Stimulated activated CD8-positive, alpha-beta memory T cell treated with anti-CD3 and anti-CD28 coated beads, Interleukin-15, amount 100 ng/mL, for 4 hours (primary cell): ENCODE measurements at places on chromosomes 2 and 18.

DNA sequence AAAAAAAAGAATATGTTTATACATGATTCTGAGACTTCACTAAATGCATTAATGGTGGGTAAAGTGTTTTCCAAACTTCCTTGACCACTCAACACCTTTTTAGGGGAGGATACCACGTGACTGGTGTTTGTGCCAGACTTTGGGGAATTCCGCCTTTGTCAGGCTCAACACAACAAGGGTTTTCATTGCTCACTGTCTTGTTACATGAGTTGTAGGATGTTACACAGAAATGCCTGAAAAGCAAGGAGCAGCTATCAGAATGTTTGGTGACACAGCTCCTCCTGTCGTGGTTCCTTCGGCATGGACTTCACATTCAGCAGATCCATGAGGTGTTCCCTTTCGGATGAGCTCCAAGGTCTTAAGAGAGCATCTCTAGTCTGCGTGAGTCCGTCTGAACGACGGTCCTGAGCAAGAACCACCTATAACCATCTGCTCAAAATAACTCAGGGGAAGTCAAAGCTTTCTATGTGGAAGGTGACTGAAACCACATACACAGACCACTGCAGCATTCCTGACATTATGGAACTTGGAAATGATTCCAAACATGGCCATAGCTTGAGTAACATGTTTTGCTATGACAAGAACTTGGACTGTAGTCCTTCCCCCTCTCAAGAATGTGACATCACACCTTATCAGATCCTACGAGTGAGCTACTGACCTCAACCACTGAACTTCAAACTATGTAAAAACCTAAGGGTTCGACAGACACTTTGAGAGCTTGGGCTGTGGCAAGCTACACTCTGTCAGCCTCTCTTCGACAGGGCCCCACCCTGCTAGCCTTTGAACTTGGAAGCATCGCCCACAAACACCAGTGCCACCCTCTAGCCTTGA lies 57.5 kb downstream of the MCFD2 start:
- DNase-seq = no peak

- no peak for DNase-seq
These were observed 50.0 kb upstream of the HPCAL1 start for GRCh38 chr2:10252661-10253060.

- DNase-seq = no peak
These were observed 63.2 kb downstream of the CCBE1 start for GRCh38 chr18:59633961-59634485.

DNA sequence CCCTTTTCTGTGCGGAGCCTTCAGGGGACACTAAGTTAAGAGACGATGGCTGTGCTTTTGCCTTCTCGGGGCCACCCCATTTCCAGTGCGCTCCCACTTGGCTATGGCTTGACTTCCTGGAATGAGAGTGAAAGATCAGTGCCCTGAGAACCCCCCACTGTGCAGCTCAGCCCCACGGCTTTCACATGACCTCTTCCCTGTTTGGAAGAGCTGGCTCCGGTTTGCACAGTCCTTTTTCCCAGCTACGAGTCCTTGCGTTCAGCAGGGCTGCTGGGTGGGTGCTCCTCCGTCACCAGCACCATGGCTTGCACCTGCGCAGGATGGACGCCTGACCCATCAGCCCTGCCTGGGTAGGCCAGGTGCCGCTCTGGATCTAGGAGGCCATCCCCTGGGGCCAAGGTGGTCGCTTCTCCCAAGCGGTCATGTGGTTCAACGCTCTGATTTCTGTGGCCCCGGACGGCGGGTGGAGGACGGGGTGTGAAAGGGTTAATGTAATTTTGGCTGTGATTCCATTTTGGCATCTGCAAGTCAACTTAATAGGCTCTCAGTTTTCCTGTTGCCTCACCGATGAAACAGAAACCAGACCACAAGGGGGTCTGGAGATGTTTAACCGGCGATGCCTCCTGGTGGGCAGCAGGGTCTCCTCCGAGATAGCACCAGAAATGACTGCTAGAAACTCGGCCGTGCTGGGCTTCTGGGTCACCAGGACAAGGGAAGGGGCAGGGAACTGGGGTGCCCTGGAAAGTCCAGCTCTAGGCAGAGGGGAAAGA lies 113.1 kb upstream of the HAAO start:
- DNase-seq = no peak

DNA sequence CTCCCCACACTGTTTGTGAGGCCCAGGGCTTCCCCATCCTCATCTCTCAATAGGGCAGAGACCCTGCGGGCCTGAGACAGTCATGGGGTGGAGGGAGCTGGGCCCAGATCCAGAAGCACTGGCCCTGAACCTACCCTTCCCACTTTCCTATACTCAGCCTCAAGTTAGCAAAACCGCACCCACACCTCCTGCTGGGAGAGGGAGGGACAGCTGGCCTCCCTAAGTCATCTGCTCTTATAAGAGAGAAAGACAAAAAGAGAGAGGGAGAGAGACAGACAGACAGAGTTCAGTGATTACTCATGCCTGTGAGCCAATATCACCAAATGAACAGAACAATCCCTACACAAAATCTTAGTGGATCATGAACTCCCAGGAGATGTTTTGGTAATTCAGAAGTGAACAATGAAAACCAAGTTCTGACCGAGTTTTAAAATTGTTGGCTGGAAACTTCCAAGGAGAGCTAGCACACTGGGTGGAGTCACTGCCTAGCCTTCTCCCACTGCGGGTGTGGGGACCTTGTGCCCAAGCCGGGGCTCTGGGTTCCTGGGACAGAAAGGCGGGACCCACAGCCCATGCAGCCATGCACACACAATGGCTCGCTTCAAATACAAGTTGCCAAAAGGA lies 130.5 kb downstream of the PXDN start:
- no peak for DNase-seq

DNA sequence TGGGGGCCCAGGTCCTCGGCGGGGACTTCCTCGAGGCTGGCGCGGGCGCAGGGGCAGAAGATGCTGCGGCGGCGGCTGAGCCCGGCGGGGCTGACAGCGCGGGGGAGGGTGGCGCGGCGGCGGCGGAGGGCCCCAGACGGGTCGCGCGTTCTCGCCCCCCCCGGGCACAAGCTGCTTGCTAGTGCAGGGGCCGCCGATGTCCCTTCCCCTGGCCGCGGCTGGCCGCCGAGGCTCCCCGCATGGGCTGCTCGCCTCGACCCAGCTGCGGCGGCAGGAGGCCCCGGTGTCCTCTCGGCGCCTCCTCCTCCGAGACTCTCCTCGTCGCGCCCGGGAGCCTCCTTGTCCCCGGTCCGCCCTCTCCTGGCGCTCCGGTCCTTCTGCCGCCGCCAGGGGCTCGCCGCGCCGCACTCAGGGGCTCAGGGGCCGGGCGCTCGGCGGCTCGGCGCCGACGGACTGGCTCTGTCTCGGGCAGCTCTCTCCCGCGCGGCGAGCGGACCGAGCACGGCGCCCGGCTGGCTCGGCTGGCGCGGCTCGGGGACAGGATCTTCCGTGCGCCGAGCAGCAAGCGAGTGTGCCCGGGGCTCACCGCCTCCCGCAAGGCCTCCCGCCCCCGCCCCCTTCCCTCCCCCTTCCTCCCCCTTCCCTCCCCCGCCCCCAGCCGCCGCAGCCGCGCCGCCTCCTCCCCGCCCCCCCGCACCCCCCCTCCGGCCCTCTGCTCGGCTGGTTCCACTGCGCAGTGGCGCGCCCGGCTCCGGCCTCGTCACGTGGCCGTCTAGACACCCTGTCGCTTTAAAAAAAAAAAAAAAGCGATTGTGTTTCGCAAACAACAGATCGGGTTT lies 902 bp upstream of the SMAD7 start:
- peak; percentile 58 for DNase-seq

DNA sequence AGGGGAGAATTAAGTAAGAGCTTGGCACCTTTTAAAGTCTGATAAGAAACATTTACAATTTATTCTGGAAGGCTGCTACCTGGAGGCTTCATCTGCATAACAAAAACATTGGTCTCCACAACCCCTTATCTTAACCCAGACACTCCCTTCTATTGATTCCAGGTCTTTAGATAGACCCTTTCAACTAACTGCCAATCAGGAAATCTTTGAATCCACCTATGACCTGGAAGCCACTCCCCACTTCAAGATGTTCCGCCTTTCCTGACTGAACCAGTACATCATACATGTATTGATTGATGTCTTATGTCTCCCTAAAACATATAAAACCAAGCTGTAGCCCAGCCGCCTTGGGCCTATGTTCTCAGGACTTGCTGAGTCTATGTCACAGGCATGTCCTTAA lies 289.4 kb downstream of the AGPS start:
- DNase-seq = no peak

DNA sequence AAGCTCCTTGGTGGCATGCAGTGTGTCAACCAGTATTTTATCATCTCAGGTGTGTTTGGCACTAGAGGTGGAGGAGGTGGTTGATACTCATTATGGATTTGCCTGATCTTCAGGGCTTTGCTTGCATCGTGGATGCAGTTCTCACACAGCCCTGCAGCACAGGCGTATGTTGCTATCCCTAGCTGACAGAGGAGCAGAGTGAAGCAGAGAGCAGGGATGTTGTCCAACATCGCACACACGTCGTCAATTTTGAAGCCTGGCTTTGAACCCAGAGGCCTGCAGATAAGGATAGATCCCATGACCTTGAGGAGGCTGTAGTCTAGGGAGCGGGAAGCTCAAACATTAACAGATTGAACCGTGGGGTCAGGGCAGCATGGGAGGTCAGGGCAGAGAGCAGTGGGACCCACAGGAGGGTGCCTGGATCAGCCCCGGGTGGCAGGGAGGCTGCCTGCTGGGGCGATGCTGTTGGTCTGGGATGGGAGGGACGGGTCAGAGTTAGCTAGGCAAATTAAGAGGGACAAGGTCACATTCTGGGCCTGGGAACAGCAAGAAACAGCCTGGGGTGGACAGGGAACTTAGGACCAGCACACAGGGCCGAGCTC lies 4.2 kb downstream of the RNF144A start:
- no peak for DNase-seq

GRCh38 chr18:21187886-21188285 lies 54.1 kb upstream of the GREB1L start:
- DNase-seq = no peak

DNA sequence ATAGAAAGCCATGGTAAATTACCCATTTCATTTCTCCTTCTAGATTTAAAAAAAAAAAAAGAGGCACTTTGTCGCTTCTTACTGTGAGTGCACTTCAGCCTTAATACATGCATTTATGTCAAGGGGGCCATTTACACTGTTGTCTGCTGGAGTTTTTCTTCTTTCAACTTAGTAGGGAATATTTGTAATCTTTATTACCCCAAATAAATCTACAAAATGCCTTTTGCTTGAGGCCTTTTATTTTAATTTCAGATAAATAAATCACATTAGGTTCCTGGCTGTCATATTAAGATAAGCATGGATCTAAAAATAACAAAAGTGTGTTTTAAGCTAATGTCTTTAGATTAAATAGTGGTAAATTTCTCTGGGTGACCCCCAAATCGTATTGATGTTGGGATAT lies 276.0 kb downstream of the NCKAP5 start:
- DNase-seq = no peak

DNA sequence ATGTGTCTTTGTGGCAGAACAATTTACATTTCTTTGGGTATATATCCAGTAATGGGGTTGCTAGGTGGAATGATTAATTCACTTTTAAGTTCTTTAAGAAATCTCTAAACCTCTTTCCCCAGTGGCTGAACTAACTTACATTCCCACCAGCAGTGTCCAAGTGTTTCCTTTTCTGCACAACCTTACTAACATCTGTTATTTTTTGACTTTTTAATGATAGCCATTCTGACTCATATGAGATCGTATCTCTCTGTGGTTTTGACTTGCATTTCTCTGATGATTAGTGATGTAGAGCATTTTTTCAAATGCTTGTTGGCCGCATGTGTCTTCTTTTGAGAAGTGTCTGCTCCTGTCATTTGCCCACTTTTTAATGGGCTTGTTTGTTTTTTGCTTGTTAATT lies 43.1 kb upstream of the PTH2R start:
- no peak for DNase-seq

DNA sequence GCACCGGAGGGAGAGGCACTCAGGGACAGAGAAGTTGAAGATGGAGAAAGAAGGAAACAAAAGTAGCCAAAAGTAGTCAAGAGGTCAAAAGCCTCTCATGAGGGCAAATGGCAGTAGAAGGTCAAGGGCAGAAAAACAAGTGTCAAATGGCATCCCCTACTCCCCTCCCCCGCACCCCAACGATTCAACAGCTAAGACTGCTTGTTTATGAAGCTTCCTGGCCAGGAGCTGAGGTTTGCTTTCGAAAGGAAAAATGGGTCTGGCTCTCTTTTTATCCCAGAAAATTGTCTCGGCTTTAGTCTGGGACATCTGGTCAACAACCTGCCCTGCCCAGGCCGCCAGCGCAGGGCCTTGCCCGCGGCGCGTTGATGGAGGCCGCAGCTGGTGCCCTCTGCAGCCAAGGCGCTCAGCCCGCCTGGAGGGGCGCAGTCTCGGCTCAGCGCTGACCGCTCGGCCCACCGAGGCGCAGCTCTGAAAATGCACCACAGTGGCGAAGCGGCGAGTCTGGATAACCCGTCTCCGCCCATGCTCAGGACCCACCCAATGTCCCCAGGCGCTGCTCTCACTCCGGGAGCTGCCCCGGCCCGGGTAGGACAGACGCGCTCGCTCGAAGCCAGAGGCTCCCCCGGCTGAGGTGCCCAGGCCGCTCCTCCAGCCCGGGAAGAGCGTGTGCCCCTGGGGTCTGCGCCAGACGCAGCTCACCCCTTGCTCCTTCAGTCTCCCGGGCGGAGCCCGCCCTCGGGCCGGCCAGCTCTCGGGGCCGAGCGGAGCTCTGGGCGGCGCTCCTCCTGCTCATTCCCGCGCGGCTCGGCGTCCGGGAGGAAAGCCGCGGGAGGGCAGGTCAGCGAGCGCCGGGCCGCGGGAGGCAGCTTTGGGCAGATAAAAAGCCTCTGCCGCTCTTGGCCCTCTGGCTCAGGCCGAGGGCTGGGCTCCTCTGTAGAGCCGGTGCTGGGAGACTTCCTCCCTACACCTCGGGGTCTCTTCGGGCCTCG lies 1.8 kb upstream of the TBR1 start:
- no peak for DNase-seq

DNA sequence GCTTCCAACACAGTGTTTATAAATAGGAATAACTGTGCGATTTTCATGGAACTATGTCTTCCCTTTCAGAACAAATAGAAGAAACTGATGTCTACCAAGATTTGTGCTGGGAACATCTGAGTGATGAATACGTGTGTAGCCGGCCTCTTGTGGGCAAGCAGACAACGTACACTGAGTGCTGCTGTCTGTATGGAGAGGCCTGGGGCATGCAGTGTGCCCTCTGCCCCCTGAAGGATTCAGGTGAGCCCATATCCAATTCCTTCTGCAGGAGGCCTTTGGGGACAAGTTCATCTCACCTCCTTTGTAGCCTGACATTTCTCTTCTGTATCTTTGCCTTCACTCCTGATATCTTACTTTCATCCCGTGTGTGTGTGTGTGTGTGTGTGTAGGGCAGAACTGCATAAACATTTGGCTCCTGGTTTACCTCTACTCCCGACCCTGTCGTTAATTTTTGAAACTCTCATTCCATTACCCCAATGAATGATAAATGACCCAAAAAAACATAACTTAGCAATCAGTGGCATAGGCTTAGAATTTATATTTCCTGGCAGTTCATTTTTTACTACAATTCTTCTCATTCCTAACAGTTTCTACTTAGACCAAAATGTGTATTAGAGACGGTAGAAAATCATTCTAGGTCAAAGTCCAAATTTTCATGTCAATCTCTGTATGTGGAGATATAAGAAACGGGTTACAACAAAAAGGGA lies 111.0 kb upstream of the RASGRP3 start:
- no peak for DNase-seq
